Anterior cingulate cortex (tissue), 58 donors: ENCODE measurements at places on chromosomes 16 and 17.

- DNase-seq: no peak
Observed at GRCh38 chr17:41864498-41864835, 756 bp downstream of the KLHL11 start.

DNA sequence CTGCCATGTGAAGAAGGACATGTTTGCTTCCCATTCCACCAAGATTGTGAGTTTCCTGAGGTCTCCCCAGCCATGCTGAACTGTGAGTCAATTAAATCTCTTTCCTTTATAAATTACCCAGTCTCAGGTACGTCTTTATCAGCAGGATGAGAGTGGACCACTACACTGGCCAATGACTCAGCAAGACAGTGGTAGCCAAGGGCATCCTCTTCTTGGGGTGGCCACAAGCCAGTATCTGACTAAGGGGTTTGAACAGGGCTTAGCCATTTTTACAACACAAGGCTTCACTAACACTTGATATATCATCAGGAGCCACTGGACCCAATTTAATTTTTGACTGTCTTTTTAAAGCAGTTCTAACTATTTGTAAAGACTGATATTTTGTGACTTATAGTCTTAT lies 21.1 kb upstream of the KRT24 start:
- DNase-seq: no peak

- DNase-seq: peak; percentile 65
Observed at GRCh38 chr16:31093132-31093703, 1.4 kb downstream of the VKORC1 start.

DNA sequence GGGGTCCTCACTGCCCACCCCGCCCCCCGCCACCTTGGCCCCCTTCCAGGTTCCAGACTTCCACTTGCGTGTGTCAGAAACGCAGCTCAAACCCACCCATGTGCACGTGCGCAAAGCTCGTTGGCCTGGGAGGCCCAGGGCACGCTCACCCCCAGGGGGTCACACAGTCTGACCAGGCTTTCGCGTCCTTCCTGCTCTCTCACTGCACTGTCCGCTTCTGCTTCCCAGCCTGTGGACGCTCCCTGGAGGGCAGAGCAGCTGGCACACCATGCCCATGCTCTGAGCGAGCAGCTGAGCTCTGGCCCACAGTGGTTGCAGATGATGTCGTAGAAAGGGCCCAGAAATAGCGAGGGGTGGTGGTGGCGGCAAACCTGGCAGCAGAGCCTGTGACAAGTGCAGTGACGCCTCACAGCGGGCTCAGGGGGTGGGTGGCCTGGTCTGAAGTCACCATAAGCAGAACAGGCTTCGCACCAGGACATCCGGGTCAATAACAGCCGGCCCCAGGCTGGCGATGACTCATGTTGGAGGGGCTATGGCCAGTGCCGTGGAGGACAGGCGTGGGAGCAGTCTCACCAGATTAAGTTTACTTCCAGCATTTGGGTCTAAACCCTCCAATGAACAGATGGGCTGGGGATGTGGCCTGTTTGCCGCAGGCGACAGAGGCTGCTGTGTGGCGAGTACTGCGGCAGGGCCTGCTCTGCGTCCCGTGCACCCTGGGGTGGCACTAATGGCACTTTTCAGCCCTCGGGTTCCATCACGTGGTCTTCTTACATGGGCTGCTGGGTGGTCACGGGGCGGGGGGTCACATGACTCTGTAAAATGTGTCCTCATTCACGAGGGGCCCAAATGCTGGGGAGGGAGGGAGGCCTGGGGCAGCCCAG lies 49.0 kb downstream of the NT5M start:
- no peak for DNase-seq

GRCh38 chr17:12547831-12548230 lies 117.9 kb upstream of the MYOCD start:
- DNase-seq: no peak

- DNase-seq: no peak
Observed at GRCh38 chr16:10617662-10618420, 37.4 kb upstream of the EMP2 start.

- no peak for DNase-seq
Observed at GRCh38 chr16:86151239-86151851, 252.4 kb downstream of the IRF8 start.

- no peak for DNase-seq
Observed at GRCh38 chr17:74082886-74083285, 120.6 kb upstream of the RPL38 start.

DNA sequence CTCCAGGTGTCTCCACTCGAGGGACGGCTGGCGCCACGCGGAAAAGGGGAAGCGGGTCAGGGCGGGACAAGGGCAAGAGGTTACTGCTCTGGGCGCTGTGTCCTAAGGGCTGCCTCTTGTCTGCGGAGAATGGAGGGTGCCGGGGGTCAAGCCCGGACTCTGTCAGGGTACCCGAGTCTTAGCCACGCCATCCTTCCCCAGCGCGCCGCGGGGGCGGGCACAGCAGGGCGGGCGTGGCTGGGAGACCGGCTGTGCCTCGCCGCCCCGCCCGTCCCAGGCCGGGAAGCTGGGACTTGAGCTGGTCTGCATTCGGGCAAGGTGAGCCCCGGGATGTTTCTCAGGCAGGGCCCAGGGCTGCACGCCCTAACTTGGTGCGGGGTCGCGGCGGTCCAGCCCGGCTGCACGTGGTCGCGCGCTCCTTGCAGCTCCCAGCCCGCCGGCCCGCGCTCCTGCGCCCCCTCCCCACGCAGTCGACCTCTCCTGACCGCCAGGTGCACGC lies 6.2 kb upstream of the ACTG1 start:
- no peak for DNase-seq

DNA sequence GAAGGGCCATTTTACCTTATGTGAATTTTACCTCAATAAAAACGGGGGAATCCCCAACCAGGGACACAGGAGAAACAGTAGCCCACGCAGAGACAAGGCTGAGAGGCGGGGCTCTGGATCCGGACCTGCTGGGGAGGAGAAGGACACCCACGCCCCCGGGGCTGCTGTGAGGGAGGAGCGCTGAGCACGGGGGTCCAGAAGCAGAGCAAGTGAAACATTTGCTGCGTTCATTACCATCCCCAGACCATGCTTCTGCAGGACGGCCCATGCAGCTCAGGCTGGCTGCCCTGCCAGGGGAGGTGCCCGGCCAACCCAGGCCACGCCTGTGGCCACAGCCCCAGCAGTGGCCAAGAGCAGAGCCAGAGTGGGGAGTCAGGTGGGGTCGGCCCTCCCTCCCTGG lies 50.0 kb downstream of the KCNJ18 start:
- no peak for DNase-seq

DNA sequence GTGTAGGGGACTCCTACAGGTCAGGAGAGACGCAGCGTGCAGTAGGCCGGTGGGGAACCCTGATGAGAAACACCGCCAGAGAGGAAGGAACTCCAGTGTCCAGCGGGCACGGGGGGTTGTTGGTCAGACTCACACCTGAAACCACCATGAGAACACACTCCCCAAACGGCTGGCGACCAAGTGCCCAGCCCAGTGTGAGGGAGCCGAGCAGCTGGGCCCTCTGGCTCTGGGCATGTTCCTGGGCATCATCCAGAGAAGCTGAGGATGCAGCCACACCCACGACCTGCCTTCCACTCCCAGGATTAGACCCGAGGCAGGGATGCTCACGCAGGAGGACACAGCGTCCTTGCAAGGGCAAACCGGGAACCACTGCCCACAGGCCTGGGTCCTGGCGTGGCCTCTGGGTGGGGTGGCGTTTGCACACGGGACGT lies 108.3 kb upstream of the ZNF750 start:
- no peak for DNase-seq

DNA sequence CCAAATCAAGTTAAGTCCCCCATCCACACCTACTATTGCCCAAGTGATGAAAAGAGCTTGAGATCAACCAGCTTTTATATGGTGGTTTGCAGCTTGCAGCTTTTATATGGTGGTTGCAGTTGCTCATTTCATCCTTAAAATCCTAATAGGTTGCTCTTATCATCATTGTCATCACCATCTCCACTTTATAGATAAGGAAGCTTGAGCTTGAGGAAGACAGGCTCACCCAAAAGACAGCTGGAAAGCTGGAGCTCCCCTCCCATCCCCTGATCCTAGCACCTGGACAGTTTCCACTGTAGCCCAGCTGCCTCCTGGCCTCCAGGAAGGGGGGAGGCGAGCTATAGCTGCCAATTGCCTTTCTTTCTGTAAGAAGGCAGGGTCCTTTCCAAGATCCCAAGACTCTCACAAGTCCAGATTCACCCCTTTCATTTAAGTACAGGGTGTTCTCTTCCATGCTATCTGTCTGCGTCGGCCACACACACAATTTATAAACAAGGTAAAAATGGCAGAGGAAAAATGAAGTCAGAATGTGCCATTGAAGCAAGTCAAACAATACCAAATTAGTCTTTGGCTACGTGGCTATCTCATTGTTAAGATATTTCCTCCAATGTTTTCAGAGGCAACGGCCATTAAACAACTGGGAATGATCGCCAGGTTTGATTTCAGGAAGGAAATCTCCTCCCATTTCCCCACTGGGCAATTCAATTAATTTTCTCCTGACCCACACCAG lies 63.3 kb downstream of the PECAM1 start:
- no peak for DNase-seq

DNA sequence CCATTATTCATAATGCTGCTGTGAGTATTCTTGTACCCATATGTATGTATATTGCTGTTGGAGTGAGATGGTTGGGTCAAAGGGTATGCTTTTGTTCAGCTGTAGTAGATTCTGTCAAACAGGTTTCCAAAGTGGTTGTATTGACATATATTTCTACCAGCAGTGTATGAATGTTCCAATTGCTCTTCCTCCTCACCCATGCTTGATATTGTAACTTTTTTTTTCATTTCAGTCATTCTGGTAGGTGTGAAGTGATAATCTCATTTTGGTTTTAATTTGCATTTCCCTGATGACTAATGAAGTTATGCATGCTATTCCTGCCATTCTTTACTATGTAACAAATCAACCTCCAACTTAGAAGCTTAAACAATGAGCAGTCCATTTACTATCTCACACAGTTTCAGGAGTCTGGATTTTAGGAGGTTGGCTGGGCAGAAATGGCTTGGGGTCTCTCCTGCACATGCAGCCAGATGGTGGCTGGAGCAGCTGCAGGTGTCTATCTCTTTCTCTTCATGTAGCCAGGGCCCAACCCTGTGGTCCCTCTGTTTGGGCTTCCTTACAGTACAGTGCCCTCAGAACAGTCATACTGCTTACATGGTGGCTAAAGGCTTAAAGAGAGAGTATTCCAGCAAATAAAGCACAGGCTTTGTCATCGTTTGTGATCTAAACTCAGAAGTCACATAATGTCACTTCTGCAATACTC lies 21.2 kb downstream of the ERAL1 start:
- DNase-seq: no peak

- peak; percentile 58 for DNase-seq
Observed at GRCh38 chr17:82443465-82444283, 6.9 kb downstream of the CYBC1 start.

DNA sequence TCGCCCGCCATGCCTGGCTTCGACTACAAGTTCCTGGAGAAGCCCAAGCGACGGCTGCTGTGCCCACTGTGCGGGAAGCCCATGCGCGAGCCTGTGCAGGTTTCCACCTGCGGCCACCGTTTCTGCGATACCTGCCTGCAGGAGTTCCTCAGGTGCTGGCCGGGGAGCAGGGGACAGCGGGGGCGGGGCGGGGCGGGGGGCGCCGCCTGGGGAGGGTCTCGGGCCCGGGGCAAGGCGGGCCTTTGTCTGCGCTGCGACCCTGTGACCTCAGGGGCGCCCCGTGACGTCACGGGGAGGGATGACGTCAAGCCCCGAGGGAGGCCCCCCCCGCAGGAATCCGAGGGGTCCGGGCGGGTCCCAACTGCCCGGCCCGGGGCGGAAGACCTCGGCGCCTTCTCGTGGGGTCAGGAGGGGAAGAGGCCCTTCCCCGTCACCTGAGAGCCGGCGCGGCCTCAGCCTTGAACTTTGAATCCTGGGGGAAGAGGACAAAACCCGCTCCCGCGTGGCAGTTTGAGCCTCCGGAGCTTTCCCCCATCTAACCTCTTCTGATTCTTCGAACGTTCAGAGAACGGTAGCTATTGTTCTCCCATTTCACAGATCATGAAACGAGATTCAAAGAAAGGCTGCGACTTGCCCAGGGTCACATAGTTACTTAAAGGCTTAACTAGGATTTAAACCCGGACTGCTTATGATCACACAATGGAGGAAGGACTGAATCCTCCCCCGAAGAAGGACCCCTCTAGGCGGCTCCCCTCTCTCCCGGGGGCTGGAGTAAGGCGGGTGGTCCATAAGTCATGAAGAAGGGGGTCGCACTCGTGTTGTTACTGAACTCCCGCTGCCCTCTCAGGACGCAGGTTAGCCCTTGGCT lies 527 bp downstream of the TRAF4 start:
- no peak for DNase-seq

DNA sequence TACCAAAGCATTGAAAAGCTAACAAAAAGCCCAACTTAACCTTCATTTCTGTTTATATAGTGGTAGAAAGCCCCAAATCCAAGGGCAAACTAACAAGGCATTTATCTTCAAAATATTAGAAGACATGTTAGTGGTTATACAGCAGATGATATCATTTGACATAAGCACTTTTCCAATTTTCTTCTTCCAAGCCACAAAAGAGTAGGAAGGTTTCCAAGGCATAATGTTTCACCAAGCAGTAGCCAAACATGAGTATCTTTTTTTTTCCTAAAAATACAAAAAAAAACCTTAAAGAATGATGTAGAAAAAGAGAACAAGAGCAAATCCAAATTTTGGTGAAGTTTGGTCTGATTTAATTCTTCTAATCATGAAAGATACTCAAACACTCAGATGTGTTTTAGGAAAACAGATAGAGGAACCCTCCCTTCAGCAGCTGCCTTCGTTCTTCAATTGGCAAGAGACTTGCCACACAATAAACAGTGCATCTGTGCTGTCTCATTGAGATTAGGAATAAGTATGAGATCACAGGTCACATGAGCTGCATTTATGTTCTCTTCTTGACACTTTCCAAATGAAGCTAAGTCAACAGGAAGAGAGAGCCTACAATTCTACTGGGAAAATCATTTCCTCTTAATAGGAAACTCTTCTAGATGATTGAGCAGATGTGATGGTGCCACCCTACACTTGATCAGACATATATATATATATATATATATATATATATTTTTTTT lies 106.7 kb downstream of the TTC19 start:
- DNase-seq: no peak

DNA sequence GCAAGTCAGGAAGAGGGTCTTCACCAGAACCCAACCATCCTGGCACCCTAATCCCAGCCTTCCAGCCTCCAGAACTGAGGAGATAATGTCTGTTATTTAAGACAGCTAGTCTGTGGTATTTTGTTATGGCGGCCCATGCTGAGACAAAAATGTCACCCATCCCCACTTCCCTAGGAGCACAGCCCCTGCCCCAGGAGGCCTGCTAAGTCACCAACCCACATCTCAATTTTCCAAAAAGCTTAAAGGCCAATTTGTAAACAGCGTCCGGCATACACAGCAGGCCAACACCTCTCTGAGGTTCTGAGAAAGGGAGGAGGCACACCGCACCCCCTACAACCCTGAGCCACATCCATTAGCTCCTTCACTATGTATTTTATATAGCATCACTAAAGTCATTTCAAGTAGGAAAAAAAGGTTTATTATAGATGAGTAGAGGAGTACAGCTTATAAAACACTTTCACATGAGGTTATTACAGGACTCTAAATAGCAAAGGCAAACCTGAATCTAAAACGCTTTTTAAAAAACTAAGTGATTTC lies 6.9 kb downstream of the TMEM170A start:
- no peak for DNase-seq
